ENCODE measurements at places on chromosomes 2 and 18.

DNA sequence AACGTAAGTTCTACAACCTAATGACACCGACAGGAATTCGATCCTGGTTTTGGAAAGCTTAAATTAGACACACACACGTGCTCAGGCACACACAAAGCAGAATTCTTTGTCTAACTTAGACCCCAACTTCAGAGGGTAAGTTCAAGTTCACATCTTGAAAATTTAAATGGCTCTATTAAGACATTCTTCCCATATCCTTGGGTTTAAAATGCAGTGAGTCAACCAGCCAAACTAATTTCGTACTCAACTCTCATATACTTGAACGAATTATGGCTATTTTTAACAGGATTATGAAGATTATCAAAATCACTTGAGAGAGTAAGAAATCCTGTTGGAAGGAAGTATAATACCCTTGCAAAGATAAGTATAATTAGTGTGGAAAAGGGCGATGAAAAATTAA, 53.2 kb upstream of the ARL4C start:
- DNase-seq = no peak

GRCh38 chr18:61891271-61891670, 1.5 kb downstream of the RNF152 start:
- no peak for DNase-seq

- no peak for DNase-seq
Observed at GRCh38 chr2:240498958-240499260, 58.9 kb downstream of the ANKMY1 start.

DNA sequence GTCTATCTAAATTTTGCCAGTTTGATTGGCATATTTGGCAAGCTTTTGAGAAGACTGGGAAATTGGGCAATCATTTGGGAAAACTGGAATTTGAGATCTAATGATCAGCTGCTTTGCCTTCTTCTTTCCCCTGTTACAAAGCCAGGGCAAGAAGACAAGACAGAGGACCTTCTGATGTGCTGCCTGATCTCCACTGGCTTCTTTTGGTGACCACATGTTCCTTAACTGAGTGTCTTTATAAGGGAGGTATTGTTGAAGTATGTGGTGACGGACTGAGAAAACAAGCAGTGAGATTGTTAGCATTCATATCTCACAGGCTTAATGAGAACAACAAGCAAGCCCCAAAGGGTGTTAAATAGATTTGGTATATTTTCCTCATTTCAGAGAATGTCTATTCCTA, 175.8 kb downstream of the SLC8A1 start:
- DNase-seq = no peak

DNA sequence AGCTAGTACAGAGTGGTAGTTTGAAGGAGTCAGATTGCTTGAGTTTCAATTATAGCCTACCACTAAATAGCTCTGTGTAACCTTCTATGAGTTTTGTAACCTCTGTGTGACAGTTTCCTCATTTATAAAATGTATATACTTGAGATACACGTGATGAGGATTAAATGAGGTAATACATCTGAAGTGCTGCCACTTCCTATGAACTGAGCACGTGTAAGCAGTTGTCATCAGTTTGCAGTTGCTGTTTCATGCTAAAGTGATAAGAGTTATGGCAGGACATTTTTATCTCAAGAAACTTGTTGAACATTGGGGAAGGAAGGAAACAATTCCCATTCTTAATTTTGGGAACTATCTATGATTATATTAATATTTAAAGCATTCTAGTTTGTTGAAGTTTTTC, 38.5 kb downstream of the CARF start:
- peak; percentile 87 for DNase-seq

DNA sequence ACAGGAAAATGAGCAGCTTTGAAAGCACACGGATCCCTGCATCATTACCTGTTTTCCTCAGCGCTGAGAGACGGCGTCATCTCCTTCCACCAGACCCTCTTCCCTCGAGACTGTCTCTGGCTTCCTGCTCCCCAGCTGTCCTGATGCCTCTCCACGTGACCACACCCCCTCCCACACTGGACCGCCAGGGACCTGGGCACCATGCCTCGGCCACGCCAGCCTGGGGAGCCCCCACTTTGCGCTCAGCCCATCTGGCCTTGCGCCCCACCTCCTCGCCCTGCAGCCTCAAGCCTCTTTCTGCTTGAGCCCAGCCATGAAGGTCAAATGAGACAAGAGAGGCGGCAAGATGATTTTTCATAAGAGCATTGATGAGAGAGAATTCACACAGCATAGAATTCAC, 66.0 kb upstream of the ACKR3 start:
- DNase-seq = no peak

GRCh38 chr18:79102886-79103285, 33.7 kb downstream of the ATP9B start:
- peak; percentile 80 for DNase-seq

DNA sequence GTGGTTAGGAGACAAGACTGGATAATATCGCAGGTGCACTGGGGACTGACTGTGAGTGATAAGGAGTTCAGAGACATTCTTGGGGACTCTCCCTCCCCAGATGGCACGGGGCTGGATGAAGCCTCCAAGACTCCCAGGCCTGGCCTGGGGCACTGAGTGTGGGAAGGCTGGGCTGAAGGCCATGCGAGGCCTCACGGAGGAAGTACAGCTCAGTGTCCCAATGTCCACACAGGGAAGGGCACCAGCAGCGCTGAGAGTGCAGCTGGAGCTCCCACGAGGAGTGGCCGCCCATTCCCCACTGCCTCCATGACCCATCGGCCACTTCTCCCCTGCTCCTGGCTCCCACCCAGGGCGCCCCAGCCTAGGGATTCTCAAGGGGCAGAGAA, 6.5 kb downstream of the MFSD2B start:
- DNase-seq = peak; percentile 60

- no peak for DNase-seq
Observed at GRCh38 chr2:145066856-145067548, 547.1 kb upstream of the ZEB2 start.

DNA sequence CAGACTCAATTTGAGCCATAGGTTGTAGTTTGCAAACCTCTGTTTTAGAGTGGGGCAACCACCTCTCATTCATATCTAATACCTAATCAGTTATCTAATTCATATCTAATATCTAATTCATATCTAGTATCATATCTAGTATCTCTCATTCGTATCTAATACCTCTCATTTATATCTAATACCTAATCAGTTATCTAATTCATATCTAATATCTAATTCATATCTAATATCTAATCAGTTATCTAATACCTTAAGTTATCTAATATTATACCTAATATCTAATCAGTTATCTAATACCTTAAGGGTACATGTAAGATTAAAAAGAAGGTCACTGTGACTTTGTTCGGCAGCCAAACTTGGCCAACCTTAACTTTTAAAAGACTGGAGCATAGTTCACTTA, 403.4 kb upstream of the MMADHC start:
- no peak for DNase-seq

DNA sequence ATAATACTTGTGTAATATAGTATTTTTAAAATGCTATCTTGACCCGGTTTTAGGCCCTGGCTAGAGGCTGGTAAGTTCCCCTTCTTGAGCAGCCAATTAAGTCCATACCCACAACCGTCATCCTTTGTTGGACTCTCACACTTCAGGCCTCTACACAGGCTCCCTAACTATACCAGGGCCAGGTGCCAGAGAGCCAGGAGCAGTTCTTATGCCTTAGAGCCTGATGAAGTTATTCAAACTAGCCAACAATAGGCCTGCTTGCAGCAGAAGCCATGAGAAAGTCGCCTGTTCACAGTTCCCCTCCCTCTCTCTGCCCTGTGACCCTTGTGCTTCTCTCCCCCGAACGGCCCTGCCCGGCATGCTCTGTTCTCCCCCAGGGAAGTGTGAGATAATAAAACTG, 454.2 kb upstream of the KLHL29 start:
- no peak for DNase-seq

- peak; percentile 70 for DNase-seq
Observed at GRCh38 chr2:44169155-44169898, 652 bp downstream of the PPM1B start.

DNA sequence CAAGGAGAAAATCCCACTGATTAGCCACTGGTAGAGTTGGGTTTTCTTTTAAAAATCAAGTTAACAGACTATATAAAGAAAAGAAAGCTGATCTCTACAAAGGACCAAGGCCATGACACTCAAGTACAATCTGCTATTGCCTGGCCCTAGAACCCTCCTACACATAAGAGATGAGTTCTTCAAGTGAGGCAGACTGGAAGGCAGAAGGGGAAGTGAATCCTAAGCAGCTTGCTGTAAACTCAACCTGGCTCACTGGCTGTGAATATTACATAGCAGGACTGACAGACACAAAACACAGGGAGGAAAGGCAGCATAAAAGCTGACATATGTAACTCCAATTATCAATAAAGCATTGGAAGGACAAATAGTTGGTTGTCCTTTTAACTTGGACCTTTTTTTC, 65.4 kb downstream of the TRIP12 start:
- no peak for DNase-seq

- no peak for DNase-seq
Observed at GRCh38 chr2:166117491-166117890, 10.3 kb downstream of the SCN1A start.

DNA sequence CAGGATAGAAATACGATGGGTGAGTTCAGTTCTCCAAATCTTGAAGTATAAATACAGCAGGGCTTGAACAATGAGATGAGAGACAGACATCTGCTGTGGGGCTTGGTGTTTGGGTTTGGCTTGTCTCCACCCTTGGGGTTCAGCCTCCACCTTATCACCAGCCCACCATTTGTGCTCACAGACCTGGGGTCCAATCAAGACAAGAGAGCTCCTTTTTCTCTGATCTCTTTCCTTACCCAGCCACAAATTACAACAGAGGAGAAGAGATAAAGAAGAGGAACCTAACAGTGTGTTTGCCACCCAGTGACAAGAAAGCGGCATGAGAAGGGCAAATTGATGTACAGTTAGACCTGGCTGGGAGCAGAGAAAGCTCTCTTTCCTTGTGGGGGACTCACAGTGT, 204.5 kb upstream of the CXCR4 start:
- peak; percentile 96 for DNase-seq

DNA sequence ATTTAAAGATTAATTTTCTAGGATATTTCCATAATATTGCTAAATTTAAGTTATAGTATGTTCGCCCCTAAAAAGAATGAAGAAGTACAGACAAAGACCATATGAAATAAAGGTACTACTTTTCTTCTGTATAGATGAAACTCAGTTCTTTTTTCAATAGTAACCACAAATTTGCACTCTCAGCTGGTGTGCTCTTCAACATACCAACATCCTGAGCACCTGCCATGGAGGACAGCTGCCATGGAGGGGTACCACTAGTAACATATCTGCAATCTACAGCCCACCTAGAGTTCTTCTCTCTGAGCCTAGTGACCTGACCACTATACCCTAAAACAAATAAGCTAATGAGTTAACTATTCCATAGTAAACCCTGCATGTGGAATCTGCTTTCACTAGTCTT, 36.8 kb upstream of the ERCC3 start:
- no peak for DNase-seq

GRCh38 chr2:169361706-169362117, 622 bp downstream of the LRP2 start:
- no peak for DNase-seq

- no peak for DNase-seq
Observed at GRCh38 chr18:72102412-72102811, 441.7 kb downstream of the CBLN2 start.

DNA sequence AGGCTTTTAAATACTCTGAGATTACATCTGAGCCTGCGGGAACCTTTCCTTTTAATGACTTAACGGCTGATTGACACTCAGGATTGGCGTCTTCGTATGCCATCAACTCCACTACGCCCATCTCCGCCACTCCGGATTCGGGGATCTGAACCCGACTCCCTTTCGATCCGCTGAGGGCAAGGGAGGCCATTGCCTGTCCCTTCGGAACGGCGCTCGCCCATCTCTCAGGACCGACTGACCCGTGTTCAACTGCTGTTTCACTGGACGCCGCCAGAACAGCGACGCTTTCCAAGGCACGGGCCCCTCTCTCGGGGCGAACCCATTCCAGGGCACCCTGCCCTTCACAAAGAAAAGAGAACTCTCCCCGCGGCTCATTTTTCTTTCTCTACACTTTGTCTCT, 90.4 kb downstream of the PID1 start:
- DNase-seq = no peak

DNA sequence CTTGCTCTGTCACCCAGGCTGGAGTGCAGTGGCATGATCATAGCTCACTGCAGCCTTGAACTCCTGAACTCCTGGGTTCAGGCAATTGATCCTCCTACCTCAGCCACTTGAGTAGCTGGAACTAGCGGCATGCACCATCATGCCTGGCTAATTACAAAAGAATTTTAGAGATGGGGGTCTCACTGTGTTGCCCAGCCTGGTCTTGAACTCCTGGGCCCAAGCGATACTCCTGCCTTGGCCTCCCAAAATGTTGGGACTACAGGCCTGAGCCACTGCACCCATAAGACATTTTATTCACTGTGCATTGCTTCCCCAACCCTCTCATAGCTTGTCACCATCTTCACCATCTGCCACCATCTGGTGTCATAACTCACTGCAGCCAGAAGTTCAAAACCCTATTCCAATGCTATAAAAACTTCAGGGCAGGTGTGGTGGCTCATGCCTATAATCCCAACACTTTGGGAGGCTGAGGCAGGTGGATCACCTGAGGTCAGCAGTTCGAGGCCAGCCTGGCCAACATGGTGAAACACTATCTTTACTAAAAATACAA, 78.7 kb downstream of the NCAPH start:
- no peak for DNase-seq

DNA sequence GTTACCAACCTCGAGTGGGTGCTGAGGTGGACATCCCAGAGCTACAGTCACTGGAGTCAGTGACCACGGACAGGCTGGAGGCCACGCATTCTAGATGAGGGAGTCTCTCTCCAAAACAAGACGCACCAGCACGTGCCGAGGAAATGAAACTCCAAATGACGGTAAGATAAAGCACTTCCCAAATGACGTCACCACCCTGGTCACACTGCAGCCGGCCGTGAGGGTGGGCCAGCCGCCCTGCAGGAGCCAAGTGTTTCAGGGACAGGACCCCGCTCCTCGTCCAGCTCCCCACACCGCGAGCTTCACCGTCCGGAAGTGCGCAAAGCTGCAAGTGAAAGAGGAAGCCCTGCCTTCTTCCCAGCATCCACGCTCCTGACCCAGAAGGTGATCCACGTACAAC, 99.4 kb downstream of the ZNF516 start:
- DNase-seq = no peak

DNA sequence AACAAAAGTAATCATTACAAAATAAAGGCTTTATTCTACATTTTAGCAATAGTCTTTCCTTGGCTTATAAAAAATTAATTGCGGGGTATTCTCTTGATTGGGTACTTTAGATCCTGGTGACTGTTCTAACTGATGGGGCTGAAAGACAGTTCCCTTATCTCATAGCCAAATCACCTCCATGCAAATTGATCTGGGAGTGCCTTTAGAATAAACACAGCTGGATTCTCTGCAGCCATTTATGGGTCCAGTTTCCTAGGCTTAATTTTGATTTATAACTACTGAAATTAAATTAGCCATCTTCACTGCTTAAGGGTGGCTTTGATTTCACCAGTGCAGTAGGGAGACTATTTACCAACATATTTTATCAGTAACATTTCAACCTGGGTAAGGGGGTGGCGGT, 337.1 kb downstream of the NRXN1 start:
- DNase-seq = no peak

GRCh38 chr2:218217360-218218267, 625 bp downstream of the ARPC2 start:
- peak; percentile 46 for DNase-seq

GRCh38 chr2:127545189-127545588, 9.7 kb downstream of the MYO7B start:
- no peak for DNase-seq

Measured in hematopoietic multipotent progenitor cell treated with erythropoietin and hydrocortisone succinate and interleukin-3 and kit ligand, for 8 days (in vitro differentiated cells).